Fibroblast of the aortic adventitia (primary cell): ENCODE measurements at places on chromosomes 12 and 14.
A peak's percentile ranks its signal among the peaks of the same experiment; 100 is the strongest.

DNA sequence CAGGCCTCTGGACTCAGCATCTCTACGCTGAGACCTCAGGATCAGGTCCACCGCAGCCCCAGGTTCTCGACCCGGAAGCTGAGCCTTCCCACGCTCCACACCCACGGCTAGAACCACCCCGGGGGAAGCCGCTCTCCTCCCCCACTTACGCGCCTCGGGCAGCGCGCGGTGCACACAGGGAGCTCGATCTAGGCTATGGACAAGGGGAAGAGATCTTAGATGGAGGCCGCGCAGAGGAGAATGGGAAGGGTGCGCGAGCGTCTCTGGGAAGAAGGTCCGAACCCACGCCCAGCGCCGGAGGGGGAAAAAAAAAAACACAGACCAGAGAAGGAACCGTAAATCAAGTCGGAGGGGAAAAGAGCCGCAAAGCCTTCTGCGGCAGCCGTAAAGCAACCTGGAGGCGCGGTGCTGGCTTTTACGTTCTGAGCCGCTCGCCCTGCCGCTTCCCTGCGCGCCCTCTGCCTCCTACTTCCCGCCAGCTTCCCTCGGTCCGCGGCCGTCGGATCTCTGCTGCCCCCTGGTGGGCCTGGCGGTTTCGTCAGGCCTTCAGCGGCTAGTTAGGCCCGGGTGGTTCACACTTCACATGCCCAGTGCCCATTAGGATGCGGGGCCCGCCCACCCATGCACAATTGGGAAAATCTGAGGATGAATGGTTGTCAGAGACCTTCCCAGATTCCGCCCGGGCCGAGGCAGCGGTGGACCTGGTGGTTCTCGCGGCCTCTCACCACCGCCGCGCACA is at the start of gene RAD52:
Gene RAD52 (minus strand): TSS at position 242 of the 739 bp plus-strand sequence. CDS start 16,636 bp downstream, outside the sequence.
- peak; percentile 99 for DNase-seq

- DNase-seq, result no peak
Measured at GRCh38 chr12:34347367-34347766, 325.1 kb downstream of the ALG10 start.

DNA sequence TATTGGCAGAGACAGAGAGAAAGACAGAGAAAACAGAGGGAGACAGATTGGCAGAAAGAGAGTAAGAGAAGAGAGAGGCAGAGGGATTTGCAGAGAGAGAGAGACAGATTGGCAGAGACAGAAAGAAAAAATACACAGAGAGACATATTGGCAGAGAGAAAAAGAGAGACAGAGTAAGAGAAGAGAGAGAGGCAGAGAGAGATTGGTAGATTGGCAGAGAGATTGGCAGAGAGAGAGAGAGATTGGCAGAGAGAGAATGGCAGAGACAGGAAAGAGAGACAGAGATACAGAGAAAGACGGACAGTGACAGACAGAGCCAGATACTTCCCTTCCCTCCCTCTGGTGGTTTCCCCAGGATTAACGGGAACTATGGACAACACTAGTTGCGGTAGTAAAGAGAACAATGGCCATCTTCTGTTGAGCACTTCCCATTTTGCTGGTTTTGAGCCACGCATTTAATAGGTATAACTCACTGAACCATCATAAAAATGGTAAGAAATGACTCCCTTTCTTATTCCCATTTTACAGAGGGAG is 2.6 kb upstream of the NOS1 start:
- DNase-seq, result no peak

DNA sequence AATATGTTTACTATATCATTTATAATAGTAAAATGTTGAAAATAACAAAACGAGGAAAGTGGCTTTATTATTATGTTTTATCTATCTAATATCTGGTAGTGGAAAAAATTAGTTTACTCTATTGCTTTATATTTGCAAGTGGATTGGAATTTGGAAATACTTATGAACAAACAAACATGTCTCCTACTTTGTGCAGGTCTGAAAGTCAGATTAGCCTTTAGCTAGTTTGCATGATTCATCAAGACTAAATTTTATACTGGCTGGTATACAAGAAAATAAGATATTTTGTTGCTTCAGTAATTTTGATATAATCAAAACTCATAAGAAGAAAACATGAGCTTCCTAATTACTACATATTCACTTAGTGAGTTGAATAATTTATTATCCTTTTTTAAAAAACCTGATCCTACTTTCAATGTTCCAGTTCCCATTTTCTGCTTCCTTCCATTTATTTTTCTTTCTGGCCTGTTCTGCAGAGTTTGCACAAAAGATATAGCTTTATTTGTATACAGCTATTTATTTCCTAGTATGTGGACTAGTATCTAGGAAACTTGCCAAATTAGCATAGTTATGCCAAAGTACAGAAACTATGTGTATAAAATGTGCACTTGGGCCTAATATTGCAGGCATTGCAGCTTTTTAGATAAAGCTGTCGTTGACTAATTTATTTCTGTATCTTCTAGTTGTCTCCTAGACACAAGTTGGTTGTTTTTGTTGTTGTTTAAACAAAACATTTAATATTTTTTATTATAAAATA is 122.0 kb downstream of the AKAP6 start:
- no peak for DNase-seq

- DNase-seq, result no peak
Measured at GRCh38 chr14:28953973-28954372, 187.4 kb downstream of the FOXG1 start.

DNA sequence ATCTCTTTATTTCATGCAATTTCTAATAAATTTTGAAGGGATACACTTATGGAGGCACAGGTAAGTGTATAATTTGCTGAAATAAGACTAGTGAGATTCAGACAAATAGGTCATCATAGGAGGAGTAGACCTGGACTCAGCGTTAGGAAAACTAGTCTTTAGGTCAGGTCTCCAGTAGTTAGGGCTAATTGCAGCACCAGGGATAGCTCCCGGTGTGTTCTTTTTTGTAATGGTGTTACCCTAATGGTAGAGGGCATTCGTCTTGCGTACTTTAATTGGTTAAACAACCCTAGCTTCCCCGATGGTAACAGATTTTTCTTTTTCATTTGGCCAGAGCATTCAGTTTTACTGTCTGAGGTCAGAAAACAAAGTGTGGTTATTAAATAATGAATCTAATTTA is 64.9 kb downstream of the ARID2 start:
- no peak for DNase-seq
